AG04449 (cell line): ENCODE measurements at places on chromosomes 11 and 22.

- no peak for DNase-seq
Observed at GRCh38 chr11:69476509-69476961, 4.9 kb upstream of the LINC01488 start.

DNA sequence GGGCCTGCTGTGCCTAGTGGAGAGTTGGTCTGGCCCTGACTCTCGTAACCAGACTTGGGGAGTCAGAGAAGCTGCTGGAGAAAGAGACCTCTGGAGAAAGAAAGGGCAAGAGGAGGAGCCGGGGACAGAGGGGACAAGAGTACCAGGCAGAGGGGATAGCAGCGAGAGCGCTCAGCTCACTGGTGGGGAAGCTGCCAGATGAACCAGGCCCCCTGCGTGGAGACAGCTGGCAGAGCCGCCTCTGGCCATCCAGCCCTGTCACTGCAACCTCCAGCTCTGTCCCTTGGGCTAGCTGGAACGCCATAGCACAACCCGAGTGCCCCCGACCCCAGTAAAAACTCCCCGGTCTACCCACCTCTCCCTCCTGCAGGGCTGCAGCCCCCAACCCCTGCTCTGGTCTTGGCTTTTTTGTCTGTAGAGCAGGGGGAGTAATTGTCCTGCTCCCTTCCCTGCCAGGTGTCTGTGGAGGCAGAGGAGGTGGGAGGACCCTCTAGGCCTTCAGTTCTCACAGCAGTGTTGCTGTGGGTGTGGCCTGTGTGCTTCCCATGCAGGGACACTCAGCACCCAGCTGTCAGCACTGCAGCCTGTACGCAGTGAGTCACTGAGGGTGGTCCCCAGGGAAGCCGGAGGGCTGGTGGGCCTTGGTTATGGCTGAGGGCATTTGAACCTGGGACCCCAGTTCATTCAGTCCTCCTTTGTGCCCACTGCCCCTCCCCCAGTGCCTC lies 4.8 kb upstream of the SUN2 start:
- no peak for DNase-seq

GRCh38 chr11:125267548-125267947 lies 103.0 kb downstream of the PKNOX2 start:
- DNase-seq: no peak

DNA sequence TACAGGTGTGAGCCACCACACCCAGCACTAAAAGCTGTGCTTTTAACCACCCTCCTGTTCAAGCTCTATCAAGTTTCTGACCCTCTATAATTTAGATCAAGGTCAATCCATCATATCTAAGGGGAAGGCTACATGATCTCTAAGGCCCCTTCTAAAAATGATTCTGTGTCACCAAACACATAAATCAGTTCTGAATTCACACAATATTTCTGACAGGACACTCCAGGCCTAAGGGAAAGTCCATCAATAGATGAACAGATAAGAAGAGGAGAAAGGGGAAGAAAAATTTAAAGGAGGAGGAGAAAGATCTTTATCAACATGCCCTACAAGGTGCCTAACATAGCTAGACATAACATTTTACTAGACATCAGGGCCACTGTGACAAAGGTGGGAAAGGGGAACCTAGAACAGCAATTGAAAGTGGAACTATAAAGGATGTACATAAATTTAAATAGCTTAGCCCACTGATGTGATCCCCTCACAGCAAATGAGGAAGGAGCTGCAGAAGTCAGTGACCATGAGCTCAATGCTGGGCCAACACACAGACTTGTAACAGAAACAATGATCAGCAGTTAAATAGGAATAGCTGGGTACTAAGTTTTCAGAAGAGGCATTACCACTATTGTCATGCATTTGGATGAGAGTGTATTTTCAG lies 4.7 kb downstream of the PRCP start:
- no peak for DNase-seq

- DNase-seq: no peak
Observed at GRCh38 chr11:117229411-117229810, 2.5 kb downstream of the PCSK7 start.

DNA sequence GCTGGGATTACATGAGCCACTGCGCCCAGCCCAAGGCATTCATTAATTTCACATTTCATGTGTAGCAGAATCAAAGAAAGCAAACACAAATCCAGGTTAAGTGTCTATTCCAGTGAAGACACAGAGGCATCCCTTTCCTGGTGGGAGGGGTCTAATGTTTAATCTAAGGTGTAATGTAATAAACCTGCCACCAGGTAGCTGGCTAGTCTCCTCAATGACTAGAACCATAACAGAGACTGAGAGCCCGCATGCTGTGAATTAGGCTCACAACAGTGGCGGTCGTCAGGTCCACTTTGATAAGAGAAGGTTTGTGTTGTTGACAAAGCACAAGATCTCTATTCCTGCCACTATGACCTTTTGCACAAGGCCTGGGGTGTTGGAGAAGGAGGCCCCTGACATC lies 64.2 kb upstream of the ADA2 start:
- no peak for DNase-seq

GRCh38 chr11:130478204-130478701 lies 29.8 kb downstream of the ADAMTS15 start:
- DNase-seq: peak; percentile 54

- no peak for DNase-seq
Observed at GRCh38 chr11:63839508-63840355, 822 bp downstream of the MARK2 start.

- no peak for DNase-seq
Observed at GRCh38 chr11:62806611-62807121, 1.4 kb upstream of the NXF1 start.

GRCh38 chr22:29108137-29108536 lies 35.3 kb downstream of the KREMEN1 start:
- DNase-seq: no peak

DNA sequence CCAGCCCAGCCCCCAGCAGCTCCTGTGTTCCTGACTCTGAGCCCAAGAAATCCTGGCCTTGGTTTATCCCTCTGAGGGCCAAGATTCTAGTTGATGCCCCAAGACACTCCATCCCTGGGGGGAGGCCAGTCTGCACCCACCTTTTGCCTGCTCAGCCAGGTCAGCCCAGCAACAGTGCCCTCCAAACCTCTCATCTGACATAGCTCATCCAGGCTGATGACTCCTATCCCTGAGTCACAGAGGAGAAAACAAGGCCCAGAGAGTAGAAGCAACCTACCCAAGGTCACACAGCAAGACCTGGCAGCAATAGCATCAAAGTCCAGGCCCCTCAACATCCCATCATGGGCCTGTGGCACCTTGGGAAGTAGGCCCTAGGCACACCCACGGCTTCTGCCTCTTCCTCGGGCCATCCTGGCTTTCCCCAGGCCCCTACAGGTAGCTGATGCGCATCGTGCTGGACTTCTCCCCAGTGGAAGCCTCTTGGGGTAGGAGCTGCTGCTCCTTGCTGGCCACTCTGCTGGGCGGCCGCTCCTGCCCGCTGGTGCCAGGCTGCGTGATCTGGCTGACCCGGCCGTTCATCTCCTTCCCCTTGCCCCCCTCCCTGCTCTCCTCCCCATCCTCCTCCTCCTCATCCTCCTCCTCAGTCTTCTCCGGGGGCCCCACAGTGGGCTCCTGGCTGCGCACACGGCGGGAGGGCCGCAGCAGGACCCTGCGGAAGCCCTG lies 6.0 kb downstream of the SSTR3 start:
- no peak for DNase-seq

DNA sequence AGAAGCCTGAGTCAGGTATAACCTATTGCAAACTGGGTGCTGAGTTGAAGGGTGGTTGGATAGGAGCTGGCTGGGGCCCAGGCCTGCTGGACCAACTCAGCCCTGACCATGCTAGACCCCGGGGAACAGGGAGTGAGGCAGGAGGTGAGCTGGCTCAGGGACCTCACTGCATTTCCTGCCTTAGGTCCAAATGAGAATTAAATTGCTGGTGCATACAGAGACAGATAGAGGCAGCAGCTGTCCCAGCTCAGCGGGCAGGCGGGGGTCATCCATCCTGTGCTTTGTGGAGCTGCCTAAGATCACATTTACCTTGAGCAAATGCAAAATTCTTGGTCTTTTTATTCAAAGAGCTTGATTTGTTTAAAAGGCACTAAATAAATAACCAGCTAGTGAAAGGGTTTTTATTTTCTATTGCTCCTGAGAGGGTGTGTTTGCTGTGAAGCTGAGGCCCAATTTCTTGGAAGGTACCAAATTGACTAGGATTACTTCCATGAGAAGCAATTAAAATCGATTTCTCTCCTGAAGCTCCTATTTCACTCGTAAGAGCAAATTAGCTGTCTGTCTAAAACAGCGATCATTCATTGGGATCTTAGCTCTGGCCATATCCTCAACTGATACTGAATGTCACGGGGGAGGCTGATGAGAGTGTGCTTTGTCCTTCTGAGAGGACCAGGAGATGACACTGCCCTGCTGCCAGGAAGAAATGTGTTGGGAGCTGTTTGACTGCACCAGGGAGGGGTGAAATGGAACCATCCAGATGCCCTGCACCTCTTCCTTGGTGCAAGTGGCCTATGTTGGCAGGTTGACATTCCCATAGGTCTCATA lies 24.9 kb downstream of the USH1C start:
- DNase-seq: no peak

- DNase-seq: no peak
Observed at GRCh38 chr22:38267086-38267485, 5.7 kb downstream of the TMEM184B start.

DNA sequence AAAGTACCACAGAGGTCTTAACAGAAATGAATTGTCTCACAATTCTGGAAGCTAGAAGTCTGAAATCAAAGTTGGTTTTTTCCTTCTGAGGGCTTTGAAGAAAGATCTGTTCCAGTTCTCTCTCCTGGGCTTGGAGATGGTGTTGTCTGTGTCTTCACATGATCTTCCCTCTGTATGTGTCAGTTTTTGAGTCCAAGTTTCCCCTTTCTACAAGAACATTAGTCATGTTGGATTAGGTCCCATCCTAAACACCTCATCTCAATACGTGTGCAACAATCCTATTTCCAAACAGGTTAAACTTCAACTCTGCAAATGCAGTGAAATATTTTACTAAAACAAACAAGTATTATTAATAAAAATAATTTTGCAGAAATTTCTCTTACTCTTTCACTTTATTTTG lies 3.1 kb upstream of the PTS start:
- no peak for DNase-seq

- DNase-seq: no peak
Observed at GRCh38 chr11:44812971-44813370, 86.2 kb downstream of the TSPAN18 start.

- no peak for DNase-seq
Observed at GRCh38 chr11:102451681-102452460, 694 bp downstream of the TMEM123 start.

DNA sequence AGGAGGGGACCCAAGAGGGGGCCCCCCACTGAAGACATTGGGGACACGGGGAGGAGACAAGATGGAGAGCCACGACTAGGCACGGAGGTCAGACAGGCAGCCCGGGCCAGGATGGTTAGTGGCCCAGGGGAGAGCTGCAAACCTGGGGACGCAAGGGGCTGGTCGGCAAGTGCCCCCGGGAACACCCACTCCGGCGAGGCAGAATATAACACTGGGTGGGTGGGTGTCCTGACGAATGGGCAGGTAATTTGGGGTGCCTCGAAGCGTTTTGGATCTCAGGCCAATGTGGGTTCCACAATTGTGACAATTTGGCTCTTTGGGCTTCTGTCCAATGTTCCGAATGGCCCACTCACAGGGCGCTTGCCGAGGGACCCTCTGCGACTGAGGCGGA lies 9.9 kb downstream of the IGF2 start:
- DNase-seq: no peak

DNA sequence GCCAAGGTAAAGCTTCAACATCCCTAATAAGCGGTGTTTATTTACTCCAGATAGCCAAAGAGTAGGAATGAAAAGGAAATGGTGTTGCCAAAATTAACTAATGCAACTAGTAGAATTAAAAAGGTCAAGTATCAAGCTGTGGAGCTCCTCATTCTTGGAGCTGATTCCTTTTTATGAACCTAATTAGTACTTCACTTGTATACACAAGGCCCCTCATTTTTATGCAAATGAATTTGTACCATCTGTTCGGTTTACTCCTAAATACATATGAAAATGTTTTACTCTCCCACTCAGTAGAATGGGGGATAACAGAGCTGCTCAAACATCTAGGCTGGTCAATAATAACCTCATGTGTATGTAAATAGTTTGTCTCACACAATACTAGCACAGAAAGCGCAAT lies 426.4 kb upstream of the LUZP2 start:
- DNase-seq: no peak

- DNase-seq: no peak
Observed at GRCh38 chr11:118319337-118319707, 14.8 kb downstream of the CD3E start.

DNA sequence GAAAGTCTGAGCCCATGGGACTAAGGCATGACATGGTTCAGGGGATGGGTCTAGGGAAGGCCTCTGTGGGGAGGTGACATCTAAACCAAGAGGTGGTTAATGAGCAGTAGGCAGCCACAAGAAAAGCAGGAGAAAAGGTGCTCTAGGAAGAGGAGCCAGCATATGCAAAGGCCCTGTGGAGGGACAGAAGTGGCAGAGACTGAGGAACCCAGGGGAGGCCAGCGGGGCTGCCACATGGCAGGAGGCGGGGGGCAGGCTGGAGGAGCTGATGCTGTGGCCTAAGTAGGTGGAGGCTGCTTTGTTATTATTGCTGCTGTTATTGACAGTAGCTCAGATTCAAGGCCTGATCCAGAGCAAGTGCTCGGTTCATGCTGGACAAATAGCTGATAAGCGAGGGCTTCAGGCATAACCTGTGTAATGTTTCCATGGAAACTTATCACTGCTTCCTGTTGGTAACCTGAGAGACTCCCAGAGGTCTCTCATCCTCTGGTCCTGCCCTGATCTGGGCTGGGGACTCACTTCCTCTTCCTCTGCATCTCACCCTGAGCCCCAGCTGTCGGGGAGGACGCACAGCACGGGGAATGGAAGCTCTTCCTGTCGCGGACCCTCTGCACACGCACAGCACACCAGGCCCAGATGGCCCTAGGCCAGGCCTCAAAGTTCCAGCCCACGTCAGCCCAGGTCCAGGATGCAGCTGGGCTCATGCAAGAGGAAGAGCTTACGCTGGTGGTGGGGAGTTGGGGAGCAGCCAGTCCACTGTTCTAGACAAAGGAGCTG lies 75.2 kb upstream of the TP53I11 start:
- no peak for DNase-seq

- no peak for DNase-seq
Observed at GRCh38 chr11:32573228-32573627, 10.4 kb upstream of the EIF3M start.
